Stimulated activated memory B cell treated with anti-CD40 and anti-IgM and Interleukin-4, amounts not matched to agents 10 μg/mL and 1 μg/mL and 100 μg/mL, for 72 hours (primary cell): ENCODE measurements at places on chromosomes 4 and X.

DNA sequence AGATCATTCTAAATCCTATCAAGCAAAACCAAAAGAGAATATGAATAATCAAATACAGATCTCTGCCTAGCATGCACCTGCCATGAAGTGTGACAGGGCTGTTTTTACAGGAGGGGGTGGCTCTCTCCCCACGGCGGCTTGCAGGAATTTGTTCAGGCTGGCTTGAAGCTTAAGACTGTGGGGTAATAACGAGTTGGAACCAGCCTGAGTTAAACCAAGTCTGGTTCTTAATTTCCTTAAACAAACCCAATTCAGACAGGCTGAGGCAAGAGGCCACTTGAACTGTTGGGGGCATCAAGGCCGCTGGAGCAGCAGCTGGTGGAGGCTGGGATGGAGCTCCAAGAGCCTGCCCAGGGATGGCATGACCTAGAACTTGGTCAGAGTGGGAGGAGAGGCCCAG lies 45.1 kb upstream of the LGI2 start:
- no peak for ATAC-seq

DNA sequence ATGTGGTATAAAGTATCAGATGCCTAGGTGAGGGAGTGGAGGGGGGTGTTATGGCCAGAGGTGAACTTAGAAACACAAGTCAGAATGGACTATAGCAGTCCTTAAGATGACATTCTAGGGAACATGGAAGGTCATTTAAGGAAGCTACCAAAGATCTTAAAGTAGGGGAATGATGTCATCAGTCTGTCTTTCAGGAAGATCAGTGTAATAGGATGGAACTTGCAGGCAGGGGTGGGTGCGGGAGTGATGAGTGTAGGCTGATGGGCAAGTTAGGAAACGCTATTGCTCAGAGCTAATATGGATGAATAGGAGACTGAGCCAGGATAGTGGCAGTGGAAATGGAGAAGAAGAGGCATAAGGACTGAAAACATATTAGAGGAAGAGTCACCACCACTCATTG lies 27.5 kb upstream of the CWH43 start:
- no peak for ATAC-seq

DNA sequence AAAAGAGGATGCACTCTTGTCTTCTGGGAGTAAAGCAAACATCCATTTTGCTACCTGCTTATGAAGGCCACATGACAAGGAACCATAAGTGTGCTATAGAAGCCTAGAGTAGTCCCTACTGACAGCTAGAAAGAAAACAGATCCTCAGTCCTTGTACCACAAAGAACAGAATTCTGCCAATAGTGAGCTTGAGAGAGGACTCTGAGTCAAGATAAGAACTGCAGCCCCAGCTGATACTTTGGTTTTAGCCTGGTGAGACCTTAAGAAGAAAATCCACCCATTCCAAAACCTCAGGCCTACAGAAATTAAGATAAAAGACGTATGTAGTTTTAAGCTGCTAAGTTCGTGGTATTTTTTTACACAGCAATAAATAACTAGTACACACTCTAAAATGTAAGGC lies 914.6 kb downstream of the PCDH19 start:
- ATAC-seq, result no peak

- no peak for ATAC-seq
These were observed 4.6 kb upstream of the CCNG2 start for GRCh38 chr4:77152421-77152820.

GRCh38 chr4:84837751-84838150 lies 128.7 kb downstream of the WDFY3 start:
- no peak for ATAC-seq
